ENCODE measurements at places on chromosomes 1 and 21.

DNA sequence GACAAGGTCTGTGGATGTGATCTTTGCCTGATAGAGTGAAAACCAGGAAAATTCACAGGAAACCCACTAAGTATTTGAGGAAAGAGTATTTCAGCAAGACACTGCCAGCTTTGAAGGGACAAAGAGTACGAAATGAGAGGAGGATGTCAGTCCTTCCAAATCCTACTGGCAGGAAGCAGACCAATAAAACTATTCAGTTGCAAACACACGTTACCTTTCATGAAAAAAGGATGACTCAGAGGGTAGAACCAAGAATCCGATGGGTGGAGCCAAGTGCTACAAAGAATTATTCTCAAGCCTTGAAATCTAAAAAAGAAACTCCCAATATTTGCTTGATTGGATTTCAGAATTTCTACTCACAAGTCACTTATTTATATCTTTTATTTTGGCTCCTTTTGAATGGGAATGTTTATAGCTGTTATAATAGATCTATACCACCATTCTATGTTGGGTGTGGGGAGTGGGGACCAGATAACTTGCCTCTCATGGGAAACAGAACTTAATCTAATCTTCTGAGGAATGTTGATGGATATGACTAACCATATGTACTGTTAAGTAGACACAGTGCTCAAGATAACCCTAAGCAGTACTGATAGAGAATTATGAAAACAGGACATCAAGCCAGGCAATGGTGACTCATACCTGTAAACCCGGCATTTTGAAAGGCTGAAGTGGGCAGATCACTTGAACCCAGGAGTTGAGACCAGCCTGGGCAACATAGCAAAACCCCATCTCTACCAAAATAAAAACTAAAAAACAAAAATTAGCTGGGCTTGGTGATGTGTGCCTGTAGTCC, 19.3 kb upstream of the HEATR1 start:
- no peak for DNase-seq

- DNase-seq = no peak
These were observed 32.9 kb downstream of the TNFSF18 start for GRCh38 chr1:173017792-173018191.

DNA sequence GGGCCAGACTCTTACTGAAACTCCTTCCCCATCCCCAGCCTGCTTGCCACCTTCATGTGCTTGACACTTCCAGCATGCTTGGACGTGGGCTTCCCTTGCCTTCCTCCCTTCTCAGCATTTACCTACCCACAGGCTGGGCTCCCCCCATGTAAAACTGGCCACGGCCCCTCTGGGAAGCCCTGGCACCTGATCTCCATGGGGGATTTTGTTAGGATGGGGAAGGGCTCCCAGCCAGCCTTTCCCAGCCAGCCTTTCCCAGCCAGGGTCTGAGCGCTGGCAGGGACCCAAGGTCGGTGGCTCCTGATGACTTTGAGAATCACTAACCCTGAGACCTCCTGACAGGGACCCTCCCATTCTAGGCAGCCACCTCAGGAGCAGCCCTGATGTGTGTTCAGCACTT, 6.7 kb downstream of the ALX3 start:
- DNase-seq = no peak

- no peak for DNase-seq
These were observed 41.3 kb upstream of the UHMK1 start for GRCh38 chr1:162456323-162456722.
